Activated T-helper 17 cell treated with anti-CD3 and anti-CD28 coated beads, Interleukin-2, amount 50 U/mL, for 72 hours (primary cell): ENCODE measurements at places on chromosomes 4 and X.

- ATAC-seq: no peak
Observed at GRCh38 chrX:106919932-106920452, at the start of gene CLDN2. Gene CLDN2 (plus strand): TSS chrX:106920402. CDS start chrX:106928229, 7,827 bp downstream.

- no peak for ATAC-seq
Observed at GRCh38 chr4:182306792-182307507, 63.7 kb downstream of the TENM3 start.

- no peak for ATAC-seq
Observed at GRCh38 chr4:37858112-37858511, 31.6 kb downstream of the PGM2 start.

DNA sequence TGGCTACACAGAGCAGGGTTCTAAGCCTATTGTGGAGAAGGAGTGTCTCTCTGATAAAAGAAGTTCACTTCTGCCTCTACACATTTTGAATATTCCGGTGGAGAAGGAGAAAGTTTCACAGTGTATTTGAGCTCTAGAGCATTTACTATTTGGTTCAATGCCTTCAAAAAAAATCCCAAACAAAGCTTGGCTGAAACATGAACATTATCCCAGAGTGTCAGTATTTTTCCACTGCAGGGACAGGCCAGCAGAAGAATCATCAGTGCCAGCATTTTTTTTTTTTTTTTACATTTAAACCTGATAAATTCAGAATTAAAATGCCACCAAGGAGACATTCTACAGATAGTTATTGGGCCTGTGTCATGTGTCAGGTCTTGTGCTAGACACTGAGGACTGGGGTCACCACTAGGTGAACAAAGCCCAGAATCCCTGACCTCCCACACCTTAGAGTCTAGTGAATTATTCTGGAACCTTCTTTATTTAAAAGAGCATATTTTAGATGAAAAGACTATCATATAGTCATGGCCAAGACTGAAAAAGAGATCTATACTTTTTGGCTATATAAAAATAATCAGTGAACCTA lies 48.0 kb upstream of the NAP1L5 start:
- no peak for ATAC-seq

DNA sequence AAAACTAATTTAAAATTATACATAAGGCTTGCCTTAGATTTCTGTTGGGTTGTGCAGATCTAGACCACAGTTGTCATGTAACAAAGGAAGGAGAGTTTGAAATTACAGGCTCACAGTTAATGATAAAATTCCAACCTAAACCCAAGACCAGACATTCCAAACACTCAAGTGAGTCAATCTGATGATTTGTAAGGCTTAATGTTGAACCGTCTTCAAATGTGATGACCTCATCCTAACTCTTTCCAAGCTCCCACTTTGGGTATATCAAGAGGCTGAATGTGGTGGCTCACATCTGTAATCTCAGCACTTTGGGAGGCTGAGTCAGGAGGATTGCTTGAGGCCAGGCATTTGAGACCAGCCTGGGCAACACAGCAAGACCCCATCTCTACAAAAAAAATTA lies 149.2 kb downstream of the TBL1X start:
- no peak for ATAC-seq

DNA sequence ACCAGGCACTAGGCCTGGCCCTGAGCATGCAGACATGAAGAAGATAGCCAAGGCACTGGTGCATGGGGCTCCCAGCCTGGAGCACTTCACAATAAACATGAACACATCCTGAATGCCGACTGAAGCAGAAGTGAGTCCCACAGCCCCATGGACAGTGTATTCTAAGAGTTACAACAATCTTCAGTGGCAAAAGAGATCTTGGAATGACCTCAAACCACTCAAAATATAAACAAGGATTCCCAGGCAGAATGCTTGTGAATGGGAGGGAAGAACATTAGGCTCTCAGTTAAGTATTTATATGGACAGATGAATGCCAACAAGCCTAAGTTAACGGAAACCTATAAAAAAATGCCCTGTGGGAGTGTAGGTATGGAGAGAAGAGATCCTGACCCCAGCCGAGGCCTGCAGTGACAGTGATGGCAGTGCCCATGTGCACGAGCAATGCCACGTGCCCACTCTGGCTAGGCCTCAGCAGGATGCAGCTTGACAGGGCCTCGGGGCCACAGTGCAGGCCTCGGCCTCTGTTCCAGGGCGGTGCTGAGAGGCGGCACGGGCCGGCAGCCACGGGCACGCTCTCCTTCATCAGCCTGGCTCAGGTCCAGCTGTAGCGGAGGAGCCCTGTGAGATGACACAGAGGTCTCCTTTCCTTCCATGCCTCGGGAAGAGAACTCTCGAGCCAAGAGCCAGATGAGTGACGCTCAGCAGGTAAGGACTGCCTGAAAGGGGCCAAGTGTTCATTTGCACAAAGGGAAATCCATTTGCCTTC lies 49.2 kb downstream of the IRF2 start:
- ATAC-seq: no peak

DNA sequence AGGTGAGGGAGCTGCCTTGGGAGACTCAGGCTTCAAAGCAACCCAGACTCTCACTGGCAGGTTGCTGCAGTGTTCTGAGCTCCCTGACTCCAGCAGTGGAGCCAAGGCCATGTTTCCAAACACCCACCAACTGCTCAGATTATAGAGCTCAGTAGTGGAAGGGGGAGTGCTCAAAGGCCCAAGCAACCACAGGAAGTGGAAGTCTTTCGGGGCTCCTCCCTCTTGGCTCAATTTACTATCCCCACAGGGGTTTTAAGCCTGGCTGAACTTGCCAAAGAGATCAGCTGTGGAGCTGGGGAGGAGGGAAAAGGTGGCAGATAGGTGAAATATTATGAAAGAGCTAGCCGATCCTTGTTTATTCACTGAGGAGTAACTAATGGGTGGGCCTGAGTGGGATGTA lies 82.5 kb downstream of the HPRT1 start:
- no peak for ATAC-seq

DNA sequence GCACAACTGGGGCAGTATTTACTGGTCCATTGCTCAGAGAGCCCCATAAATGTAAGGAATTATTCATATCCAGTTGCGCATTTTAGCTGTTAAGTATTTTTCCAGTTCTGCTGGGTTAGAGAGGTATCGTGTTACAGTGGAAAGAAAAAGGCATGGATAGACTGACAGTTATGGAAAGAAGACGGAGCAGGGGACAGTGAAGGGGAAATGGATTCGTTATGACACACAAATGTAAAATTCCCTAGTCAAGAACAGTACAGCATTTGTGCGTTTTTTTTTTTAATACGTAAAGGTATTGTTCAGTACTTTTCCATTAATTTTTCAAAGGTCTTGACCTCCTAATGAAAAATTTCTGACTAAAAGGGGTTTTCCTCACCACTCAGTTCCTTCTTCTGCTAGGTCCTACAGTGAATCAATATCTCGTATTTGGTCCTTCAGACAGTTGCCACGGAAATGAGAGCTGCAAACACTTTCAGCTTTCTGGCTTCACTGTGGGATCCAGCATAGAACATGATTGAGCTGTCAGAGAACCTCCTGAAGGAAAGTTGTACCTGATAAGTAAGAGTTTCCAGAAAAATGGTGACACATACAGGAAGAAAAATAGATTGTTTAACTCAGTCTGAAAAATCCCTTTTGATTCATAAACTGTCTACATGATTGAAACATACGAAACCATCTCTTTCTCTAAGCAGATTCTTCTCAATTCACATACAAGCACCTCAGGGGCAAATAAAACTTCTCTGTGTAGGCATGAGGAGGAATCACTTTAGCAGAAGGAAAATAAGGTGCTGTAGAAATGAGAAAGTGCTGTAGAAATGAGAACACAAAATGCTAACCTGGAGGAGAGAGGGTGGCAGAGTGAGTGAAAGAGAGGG lies 21.8 kb upstream of the BBS12 start:
- peak; percentile 94 for ATAC-seq

DNA sequence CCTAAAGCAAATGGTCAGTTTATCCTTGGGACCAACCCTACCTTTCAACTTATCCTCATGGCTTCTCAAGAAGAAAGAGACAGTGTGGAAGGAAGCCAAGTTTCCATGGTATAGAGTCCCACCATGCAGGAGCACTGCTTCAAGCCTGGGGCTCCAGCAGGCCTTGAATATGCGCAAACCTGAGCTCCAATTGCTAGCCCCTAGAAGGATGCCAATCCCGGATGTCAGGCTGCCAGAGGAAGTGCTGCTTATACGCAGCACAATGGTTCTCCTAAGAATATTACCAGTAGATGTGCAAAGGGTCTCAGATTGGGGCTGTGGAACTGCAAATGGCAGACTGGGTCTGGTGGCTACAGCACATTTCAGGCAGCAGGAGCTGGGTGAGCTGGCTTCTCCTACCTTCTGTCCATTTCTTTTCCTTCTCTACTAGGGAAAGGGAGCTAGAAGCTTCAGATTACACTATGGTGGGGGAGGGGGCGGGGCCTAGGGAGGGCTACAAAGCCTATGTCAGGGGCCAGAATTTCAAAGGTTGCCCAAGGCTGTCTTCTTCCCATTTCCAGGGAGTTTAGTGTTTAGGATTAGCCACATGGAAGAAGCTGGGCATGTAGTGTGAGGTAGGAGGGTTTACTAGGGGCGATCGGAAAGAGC lies 40.7 kb upstream of the CITED1 start:
- no peak for ATAC-seq

GRCh38 chr4:67912080-67912479 lies 28.3 kb upstream of the TMPRSS11D start:
- no peak for ATAC-seq

DNA sequence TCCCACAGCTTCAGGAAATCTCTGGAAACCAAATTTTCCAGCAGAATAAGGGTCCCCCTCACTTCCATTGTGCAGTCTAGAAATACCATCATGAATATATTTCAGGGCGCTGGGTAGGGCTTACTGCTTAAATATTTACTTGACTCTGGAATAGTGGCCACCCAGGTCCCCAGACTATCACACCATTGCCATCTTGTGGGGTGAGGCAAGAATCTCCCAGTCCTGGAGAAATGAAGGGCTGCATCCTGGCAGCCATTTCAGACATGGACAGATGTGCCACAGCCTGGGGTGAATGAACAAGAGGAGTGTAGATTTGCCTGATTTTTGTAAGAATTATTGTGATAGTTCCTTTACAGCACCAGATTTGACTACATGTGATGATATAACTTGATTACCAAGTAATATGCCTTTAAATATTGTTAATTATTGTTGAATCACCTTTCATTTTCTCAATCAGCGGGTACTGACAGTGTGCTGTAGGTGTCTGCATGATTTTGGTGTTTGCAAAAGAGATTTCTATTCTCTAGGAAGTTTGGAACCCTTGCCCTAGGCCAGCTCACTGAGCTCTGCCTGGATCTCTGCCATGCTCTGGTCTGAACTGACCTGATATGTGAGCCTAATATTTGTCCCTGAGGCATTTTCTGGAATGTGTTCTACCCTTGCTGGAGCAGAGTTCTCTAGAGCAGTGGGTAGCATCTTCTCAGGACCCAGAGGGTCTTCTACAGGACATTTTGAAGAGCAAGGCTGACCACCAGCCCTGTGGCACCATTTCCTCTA lies 183.4 kb downstream of the KIT start:
- no peak for ATAC-seq

- no peak for ATAC-seq
Observed at GRCh38 chrX:108447303-108447702, 7.7 kb downstream of the COL4A5 start.

- ATAC-seq: no peak
Observed at GRCh38 chr4:151745481-151746231, 15.2 kb downstream of the GATB start.
